D721Med (cell line): ENCODE measurements at places on chromosomes 6 and 20.

DNA sequence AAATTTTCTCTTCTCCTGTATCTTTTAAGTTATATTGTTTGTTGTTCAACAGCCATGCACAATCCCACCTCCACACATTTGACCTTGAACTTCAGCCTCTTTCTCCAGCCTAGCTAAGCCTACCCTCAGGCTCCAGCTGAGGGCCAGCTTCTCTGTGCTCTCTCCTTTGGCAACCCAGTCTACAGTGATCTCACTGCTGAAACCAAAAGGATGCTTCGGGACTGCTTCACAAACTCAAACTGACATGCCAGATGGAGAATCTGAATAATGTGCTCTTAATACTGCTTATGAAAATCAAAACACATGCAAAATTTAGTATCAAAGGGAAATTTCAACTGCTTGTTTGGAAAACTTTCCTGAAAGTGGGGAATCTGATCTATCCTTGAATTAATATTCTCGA lies 16.1 kb upstream of the RIN2 start:
- no peak for DNase-seq

DNA sequence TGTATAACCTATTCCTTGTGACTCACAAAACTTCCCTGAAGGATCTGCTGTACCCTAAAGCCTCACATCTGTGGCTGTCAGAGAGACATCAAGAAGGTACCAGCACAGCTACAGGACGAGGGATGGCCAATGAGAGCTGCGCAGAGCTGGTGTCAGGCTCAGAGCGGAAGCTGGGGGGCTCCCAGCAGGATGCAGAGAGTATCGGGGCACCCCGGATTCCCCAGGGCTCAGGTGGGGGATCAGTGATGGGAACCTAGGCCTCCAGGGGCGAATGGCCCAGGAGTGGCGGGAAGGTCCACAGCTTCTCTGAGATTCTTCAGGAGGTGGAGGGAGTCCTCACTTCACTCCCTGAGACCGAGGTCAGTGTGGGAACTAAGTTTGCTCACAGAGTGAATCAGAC lies 30.9 kb upstream of the SMOC2 start:
- no peak for DNase-seq

GRCh38 chr6:155155787-155156447 lies 107.9 kb upstream of the CLDN20 start:
- no peak for DNase-seq

GRCh38 chr6:140979642-140980091 lies 1153.1 kb upstream of the GJE1 start:
- DNase-seq: no peak

- no peak for DNase-seq
Measured at GRCh38 chr20:25030649-25031207, 27.2 kb downstream of the ACSS1 start.

DNA sequence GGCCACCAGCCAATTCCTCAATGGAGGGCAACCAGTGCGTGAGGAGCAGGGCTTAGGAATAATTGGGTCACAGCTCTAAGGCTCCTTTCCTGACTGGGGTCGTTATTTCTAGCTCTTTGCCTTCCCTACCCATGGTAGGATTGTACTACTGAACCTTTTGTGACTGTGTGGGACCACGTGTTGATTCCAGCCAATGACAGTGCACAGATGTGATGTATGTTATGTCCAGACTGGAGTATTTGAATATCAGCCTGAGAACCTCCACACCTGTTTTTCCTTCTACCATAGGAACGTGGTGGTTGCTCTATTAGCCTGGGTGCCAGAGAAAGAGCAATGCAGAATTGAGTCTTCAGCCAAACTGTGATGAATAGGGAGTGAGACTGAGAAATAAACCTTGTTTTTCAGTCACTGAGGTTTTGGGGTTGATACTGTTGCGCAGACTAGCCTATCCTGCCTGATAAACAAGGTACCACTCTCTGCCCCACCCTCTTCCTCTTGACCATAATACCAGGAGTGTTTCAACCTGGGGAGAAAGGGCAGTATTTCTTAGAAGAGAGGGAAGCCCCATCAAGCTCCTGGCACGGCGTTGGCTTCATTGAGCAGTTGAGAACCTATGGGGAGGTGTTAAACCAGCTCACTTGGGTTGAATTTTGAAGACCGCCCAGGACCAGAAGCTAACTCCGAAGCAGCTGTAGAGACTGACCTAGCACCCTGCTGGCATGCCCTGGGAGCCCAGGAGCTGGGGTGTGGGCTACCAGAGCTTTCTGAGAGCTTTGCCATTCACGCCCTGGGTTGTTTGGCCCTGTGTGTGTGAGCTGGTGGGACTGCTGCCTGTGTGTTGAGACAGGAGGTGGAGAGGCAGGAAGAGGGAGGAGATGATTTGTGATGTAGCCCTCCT lies 105.5 kb upstream of the BACH2 start:
- DNase-seq: no peak

- DNase-seq: no peak
Measured at GRCh38 chr6:40778196-40778595, 191.0 kb upstream of the LRFN2 start.

DNA sequence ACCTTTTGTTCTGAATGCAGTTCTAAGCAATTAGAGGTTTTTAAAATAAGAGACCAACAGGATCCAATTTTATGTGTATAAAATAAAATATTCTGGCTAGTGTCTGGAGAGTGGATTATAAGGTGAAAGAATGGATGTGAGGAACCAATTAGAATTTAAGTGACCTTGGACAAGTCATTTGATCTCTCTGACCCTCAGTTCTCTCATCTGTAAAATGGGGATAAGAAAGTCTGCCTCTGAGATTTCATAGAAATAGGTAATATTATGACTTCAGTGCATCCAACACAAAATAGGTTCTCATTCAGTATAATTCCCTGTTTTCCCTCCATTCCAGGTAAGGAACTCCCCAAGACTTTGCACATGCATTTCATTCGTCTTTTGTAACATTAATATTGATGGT lies 18.9 kb downstream of the CASS4 start:
- DNase-seq: no peak

GRCh38 chr6:104653781-104654180 lies 205.9 kb downstream of the HACE1 start:
- DNase-seq: no peak

DNA sequence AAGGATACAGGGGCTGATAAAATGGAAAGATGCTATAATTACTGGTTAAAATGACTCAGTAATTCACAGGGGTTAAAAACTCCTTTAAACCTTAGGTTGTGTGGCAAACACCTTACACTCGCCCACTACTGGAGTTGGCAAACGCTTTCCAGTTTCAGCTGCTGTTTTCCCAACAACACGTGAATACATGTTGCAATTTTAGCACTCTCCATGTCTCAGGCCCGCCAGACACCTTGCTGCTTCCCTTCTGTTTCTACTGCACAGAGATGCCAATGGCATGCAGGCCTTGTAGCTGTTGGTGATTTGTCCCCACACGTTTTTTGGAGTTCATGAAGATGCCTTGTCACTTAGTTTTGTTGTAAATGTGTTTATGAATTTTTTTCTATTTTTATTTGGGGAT lies 5.3 kb upstream of the TTPAL start:
- DNase-seq: no peak

- DNase-seq: no peak
Measured at GRCh38 chr6:24856901-24857670, 58.4 kb upstream of the ARMH2 start.

DNA sequence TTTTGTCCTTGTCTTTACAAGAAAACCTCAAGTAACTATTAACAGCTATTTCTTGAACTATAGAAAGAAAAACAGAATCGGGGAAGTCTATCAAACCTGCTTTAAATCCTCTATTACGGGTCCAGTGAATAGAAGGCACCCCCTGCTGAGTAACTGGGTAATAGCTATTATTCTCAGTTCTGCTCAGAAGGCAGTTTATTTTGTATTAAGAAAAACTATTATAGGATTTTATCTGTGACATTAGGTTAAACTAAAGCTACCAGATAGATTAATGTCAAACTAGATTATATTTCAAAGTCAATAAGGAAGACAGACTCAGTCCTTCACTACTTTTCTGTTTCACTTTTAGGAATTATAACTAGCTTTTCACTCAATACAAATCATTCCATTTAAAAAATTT lies 93.7 kb downstream of the DST start:
- no peak for DNase-seq

- DNase-seq: no peak
Measured at GRCh38 chr6:156396068-156396771, 381.0 kb upstream of the ARID1B start.

DNA sequence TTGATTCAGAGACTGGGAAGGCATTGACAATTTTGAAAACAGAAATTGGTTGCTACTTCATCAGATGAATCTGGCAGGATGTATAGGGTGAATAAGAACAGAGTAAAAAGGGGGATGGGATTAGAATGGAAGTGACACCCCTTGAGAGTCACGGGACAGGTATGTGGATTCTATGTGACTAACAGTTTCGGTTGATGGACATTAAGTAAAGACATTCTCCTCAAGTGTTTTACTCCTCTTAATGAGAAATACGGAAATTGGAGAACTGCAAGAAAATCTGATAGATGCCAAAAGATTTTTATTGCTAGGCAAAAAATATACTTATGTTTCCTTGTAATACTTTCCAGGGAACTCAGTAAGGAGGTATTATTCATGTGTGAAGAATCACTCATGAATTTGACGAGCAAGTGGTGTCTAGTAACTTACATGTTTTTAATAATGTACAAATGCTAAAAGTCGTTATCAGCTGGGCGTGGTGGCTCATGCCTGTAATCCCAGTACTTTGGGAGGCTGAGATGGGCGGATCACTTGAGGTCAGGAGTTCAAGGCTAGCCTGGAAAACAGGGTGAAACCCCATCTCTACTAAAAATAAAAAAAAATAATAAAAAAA lies 135.8 kb downstream of the KIF16B start:
- DNase-seq: no peak

GRCh38 chr20:1363522-1363921 lies 29.3 kb downstream of the FKBP1A start:
- no peak for DNase-seq

DNA sequence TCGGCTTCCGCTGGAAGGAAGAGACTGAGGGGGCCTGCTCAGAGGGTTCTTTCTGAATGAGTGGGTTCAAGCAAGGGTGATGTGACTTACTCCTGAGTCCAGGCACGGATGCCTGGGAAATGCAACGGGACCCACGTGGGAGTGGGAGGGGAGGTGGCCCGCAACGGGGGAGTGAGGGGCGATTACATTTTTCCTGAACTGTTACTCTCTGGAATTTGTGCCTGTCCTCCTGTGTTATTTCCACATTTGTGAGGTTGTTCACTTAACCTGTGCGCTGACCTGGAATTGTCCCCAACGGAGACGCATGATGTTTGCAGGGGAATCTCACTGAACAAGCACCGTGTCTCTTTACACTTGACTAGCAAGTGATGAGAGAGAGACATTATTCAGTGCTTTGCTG lies 209.4 kb downstream of the CDH4 start:
- DNase-seq: no peak

DNA sequence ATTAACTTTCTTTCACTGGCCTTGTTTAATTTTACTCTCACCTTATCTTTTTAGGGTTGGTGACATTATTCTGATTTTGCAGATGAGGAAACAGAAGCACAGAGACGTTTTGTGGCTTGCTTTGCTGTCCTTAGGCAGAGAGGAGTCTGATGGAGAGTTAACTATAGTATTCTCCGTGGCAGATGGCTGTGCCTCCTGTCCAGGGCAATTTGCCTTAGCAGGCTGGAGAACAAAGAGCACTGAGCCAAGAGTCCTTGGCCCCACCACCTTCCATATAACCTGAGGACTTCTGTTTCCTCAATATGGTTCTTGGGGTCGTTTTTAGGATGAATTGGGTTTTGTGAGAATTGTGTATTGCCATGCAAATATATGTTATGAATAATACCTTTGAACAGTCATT lies 71.4 kb upstream of the BACH2 start:
- DNase-seq: no peak

- DNase-seq: no peak
Measured at GRCh38 chr6:3329393-3330051, 70.8 kb downstream of the PSMG4 start.

GRCh38 chr20:17936761-17937732 lies 31.5 kb downstream of the SNX5 start:
- DNase-seq: no peak

DNA sequence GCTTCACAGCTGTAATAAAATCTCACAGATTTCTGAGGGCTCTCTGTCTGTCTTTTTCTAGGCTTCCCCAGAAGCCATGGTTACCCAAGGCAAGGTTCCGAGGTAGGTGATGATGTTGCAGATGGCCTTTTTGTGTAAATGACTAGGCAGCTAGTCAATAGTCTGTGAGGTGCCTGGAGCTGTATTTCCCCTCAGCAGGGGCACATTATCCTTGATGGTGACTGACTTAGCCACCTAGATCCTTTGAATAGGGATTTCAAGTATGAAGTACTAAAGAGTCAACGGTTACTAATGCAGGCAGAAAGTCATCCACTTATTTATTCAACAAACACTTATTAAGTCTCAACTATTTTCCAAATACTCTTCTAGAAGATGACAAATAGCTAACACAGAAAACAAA lies 49.3 kb upstream of the L3MBTL3 start:
- DNase-seq: no peak

GRCh38 chr20:63228806-63229205 lies 6.9 kb upstream of the BIRC7 start:
- DNase-seq: no peak

DNA sequence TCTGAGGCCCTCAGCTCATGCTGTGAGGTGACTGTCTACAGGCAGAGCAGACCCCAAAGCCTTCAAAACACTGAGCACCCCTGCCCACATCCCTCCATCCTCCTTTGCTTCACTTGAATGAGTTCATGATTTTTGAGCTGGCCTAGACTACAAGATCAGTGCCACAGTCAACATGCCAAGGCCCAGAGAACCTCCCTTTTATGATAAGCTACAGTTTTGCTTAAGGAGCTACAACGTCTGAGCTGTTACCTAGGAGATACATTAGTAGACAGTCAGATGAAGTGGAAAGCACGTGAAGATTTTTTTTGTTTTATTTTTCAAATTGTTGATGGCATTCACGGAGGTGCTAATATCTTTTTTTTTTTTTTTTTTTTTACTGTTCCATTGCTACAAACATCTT lies 139.0 kb downstream of the SOBP start:
- DNase-seq: no peak

DNA sequence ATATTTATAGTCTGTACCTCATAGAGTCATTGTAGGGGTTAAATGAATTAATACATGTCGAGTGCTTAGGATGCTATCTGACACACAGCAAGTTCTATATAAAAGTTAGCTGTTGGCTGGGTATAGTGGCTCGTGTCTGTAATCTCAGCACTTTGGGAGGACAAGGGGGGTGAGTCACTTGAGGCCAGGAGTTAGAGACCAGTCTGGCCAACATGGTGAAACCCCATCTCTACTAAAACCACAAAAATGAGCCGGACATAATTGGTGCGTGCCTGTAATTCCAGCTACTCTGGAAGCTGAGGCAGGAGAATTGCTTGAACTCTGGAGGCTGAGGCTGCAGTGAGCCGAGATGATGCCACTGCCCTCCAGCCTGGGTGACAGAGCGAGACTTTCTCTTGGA lies 222.9 kb downstream of the UBE3D start:
- DNase-seq: no peak

DNA sequence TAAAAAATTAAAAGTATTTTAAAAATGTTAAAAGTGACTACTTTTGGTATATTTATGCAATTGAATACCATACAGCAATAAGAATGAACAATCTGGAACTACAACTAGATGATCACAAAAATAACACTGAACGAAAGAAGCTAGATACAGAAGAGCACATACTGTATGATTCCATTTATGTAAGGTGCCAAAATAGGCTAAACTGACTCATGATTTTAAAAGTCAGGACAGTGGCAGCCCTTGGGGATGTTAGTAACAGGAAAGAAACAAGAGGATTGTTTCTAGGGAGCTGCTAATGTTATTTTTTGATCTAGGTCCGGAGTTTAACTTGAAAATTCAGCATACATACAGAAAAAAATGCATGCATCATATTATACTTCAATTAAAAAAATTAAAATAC lies 42.3 kb downstream of the KIF13A start:
- DNase-seq: no peak

- DNase-seq: no peak
Measured at GRCh38 chr6:145009711-145010110, 724.6 kb downstream of the UTRN start.
